ENCODE measurements at places on chromosomes 16 and 17.

- no peak for DNase-seq
Observed at GRCh38 chr16:27232901-27233625, 29.7 kb downstream of the KDM8 start.

- DNase-seq, result peak; percentile 23
Observed at GRCh38 chr16:88815901-88816589, 4.3 kb upstream of the APRT start.

- no peak for DNase-seq
Observed at GRCh38 chr17:74274060-74274708, at the start of gene DNAI2. DNAI2 (plus strand) TSS chr17:74274234; CDS start chr17:74281818, 7,584 bp downstream.

DNA sequence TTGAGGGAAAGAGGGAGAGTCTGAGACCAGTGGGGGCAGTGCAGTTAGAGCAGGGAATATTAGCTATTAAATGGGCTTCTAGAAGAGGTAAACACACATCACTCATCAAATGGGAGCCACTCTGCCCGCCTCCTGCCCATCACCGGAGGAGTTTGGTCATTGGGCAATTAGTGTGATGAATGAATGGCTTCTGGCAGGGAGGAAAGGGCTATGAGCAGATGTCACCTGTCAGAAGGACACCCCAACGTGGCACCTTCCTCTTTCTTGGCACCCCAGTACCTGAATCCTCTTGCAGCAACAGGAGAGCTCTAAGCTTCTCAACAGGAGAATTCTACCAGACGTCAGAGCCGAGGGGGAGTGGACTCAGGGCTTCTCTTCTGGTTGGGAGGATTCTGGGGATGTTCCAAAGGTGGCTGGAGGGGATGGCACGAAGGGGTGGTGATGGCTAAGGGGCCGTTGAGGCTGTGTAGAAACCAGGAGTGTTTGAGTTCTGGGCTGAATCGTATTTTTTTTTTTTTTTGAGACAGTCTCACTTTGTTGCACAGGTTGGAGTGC is 11.0 kb downstream of the C1QTNF1 start:
- DNase-seq, result no peak

- peak; percentile 94 for DNase-seq
Observed at GRCh38 chr16:15672514-15673167, 22.6 kb downstream of the NDE1 start.

- no peak for DNase-seq
Observed at GRCh38 chr17:8327303-8327649, 12.4 kb upstream of the ODF4 start.

DNA sequence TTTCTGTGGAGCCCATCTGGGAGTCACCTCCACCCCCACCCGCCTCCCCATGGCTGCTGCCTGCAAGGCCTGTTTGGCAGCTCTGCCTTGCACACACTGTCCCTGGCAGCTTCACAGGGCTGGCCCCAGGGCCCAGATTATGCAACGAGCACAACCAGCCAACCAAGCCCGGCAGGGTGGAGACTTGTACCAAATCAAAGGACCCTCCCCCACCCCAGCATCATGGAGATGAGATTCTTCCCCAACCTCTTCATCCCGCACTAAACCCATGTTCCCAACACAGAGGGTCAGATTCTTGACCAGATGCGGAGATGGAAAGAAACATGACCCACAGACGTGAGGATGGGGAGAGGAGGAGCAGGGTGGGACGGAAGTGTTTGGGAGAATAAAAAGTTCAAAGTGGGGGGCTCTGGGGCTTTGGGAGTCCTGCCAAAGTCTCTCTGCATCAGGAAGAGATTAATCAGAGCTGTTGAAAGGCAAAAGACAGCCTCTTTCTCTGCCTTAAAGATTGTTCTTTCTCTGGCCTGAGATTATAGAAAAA is 3.8 kb downstream of the SMARCD2 start:
- DNase-seq, result no peak

- DNase-seq, result no peak
Observed at GRCh38 chr17:77066165-77066564, 74.6 kb upstream of the SEC14L1 start.

GRCh38 chr16:62969711-62970318 is 933.6 kb upstream of the CDH8 start:
- no peak for DNase-seq

- no peak for DNase-seq
Observed at GRCh38 chr16:56682703-56683397, 580 bp downstream of the MT1X start.

DNA sequence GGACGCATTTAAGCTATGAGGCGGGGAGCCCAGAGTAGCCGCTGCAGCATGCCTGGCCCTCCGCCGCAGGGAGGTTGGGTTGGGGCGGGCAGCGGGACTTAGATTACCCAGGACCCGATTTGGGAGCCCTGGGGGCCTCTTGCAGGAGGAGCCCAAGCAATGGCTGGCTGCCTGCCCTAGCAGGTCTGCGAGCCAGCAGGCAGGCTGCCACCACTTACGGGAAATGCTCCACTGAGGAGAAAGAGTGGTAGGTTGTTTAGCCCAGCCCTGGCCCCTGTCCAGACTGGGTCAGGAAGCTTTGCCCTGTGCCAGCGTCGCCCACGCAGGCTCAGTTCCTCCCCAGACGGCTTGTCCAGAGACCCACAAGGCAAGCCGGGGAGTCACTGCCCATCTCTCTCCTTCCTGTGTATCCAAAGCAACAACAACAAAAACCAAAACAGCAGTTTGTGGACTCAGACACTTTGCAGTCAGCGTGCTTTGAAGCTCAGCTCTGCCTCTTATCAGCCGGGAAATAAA is 10.3 kb upstream of the TVP23A start:
- peak; percentile 93 for DNase-seq

GRCh38 chr16:69169607-69170352 is 17.2 kb upstream of the SNTB2 start:
- DNase-seq, result no peak

DNA sequence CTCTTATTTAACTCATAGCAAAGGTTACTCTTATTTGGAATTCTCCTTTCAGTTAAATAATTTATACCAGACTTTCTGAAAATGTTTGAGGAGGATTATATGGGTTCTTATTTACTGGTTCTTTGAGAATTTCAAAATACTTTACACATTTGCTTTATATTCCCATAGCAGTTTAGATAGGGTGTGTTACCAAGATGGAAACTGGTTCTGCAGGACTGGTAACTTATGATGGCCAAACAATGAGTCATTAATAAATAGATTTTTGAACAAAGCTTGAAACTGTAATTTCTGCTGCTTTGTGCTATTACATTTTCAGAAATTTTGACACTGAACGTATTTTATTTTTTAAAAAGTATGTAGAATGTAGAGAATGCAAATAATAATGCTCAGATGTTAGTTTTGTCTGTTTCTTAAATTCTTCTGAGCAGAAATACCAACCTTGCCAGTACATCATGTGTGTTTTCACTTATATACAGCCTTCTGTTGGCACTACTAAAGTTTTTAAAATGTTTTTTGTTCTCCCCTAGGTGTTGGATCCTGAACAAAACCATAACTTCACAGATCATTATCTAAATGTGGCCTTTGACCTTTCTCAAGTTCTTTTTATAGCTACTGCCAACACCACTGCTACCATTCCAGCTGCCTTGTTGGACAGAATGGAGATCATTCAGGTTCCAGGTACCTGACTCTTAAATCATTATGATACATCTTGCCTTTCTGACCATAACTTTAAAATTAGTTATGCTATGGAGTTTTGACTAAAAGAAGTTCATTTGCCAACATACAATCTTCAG is 48.3 kb upstream of the ABCC11 start:
- no peak for DNase-seq

DNA sequence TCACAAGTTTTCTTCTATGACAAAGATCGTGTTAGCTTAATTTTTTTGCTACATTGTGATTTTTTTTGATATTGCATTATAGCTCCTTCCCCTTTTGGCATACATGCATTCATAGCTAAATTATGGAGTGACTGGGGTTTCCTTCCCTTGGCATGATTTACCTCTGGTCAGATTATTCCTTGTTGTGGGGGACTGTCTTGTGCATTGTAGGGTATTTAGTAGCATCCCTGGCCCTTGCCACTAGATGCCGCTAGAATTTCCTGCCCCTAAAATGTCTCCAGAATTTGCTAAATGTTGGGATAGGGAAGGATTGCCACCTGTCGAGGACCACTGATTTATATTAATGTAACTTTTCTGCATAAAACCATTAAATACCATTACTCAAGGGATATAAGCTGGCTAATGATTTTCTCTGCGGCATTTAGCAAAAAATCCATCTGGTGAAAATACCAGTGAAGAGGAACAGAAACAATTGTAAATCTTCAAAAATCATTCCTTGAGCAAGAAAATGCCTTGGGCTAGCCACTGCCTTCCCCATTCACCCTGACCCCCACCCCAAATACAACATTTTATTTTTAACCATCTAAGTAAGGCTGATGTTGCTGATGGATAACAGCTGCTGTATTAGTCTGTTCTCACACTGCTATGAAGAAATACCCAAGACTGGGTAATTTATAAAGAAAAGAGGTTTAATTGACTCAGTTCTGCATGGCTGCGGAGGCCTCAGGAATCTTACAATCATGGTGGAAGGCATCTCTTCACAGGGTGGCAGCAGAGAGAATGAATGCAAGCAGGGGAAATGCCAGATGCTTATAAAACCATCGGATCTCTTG is 195.2 kb downstream of the MAP2K6 start:
- peak; percentile 18 for DNase-seq

DNA sequence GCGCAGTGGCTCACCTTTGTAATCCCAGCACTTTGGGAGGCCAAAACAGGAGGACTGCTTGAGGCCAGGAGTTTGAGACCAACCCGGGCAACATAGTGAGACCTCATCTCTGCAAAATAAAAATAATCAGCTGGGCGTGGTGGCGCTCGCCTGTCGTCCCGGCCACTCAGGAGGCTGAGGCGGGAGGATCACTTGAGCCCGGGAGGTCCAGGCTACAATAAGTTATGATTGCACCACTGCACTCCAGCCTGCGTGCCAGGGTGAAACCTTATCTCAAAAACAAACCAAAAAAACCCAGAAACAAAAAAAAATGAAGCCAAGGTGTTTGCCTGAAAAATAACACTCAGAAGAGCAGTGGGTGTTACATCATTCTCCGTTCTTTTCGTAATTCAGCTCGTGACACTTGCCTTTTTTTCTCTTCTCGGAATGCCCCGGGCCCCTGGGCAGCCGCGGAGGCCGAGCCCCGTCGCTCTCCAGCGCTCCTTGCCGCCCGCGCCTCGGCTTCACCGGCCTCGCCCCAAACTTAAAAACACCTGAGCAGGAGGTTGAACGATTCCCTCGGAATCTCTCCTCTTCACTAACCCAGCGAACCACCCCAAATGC is 17.0 kb downstream of the PRCD start:
- peak; percentile 85 for DNase-seq

DNA sequence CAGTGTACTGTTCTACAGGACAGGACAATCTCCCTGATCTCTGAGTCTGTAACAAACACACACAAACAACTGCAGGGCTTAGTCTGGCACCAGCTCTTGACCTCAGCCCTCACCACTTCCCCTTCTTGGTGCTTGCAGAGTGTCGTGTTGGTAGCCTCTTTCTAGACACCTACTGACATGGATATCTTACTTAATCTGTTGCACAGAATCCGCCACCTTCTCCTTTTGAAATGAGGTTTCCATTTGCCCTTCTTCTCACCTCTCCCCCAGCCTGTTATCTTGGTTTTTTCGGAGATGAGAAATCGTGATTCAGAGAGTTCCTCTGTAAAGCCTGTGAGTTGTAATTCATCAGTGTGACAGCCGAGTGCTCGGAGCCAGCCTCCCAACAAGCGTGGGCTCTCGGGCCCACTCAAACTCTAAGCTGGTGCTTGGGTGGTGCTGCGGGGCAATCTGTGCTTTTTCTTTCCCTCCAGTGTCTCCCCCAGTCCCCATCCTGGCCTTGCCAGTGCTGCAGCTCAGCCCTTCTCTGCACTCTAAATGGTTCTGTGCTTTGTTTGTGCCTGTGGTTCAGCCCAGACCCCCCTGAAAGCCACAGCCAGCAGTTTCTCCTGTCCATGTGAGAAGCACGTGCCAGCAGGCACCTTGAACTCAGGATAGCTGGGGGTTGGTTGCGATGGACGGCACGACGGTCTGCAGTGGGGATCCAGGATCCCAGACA is 28.1 kb downstream of the KIAA0513 start:
- DNase-seq, result peak; percentile 91

GRCh38 chr16:84825896-84826557 is 6.2 kb downstream of the CRISPLD2 start:
- DNase-seq, result no peak

DNA sequence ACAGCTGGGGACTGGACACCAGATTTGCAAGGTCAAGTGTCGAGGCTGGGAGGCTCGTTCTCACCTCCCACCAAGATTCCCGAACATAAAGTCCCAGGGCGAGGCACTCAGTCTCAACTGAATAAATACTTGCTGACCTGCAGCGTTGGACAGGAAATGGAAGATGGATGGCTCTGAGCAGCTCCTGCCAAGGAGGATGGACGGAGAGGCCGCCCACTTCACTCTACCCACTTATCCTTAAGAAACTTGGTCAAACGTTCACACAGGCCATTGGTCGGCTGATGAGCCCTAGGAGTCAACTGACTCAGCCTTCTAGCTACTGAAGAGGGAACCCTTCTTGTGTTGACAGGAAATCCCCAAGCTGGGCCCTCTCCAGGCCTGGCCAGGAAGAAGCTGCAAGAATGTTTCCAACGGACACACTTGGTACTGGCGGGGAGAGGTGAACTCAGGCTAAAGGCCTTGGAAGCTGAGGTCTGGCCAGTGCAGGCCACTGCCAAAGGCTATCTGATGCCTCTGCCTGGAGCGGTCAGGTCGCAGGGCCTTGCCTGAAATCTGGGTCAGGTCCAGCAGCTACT is 50.0 kb downstream of the VAC14 start:
- peak; percentile 70 for DNase-seq

GRCh38 chr16:84442416-84443145 is 61.9 kb downstream of the MEAK7 start:
- no peak for DNase-seq

- DNase-seq, result no peak
Observed at GRCh38 chr17:61116577-61116976, 283.1 kb upstream of the TBX2 start.

GRCh38 chr16:56635441-56635967 is 3.0 kb upstream of the MT1A start:
- no peak for DNase-seq

GRCh38 chr16:740764-741505 is at the start of gene CIAO3:
CIAO3 (minus strand) TSS chr16:740997; CDS start chr16:740985, 12 bp downstream.
- peak; percentile 94 for DNase-seq

DNA sequence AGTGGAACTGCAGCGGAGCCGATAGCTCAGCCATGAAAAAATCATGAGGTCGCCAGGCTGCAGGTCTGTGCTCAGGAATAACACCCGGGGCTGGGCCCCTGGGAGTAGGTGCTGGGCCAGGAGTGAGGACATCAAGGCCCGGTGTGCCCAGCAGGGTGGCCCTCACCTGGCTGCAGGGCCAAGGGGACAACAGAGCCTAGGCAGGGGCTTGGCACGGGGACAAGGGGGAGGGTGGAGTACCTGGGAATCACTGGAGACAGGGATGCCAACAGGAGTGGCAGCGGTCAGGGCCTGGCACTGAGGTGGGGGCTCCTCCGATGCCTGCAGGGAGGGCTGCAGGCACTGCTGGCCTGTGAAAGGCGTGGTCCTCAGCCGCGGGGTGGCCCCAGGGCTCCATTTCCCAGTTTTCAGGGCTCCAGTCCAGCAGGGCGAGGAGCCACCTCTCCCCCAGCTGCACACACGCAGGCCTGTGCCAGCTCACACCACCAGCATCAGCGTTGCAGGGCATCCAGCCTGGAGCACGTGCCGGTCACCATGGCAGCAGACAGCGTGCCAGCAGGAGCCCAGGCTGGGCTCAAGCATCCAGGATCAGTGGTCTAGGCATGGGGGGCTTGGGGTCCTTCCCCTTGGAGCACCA is 4.7 kb upstream of the FSCN2 start:
- no peak for DNase-seq

- peak; percentile 15 for DNase-seq
Observed at GRCh38 chr16:23163921-23164320, 14.7 kb upstream of the USP31 start.
